ENCODE measurements at places on chromosomes 4 and X.

- no peak for DNase-seq
Measured at GRCh38 chr4:94332983-94333590, 9.5 kb downstream of the HPGDS start.

DNA sequence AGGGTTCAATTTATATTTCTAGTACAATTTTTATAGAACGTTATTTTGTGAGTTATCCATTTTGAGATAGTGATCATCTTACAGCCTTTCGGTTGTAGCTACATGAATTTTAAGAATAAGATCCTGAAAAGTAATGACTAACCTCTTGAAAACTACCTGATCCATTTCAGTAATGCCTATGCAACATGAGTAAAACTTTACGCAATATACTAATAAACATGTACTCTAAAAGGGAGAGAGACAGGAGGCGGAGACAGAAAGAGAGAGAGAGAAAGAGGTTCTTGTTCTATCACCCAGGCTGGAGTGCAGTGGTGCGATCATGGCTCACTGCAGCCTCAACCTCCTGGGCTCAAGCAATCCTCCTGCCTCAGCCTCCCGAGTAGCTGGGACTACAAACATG is 816.1 kb downstream of the CCSER1 start:
- DNase-seq, result no peak

DNA sequence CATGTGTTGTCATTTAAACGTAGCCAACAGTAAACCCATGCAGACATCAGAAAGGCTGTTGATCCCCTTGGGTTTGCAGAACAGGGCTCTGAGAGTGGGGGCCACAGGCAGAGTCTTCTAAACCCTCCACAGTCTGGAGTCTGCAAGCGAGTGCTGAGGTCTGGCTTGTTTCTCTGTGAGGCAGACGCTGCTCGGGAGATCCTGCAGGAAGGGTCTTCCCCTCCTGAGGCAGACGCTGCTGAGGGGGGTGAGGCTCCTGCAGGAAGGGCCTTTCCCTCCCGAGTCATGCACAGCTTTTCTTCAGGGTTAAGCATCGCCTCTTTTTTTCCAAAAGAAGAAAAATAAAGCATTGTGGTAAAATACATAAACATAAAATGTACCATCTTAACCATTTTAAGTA is 17.1 kb upstream of the PDE6B start:
- no peak for DNase-seq

DNA sequence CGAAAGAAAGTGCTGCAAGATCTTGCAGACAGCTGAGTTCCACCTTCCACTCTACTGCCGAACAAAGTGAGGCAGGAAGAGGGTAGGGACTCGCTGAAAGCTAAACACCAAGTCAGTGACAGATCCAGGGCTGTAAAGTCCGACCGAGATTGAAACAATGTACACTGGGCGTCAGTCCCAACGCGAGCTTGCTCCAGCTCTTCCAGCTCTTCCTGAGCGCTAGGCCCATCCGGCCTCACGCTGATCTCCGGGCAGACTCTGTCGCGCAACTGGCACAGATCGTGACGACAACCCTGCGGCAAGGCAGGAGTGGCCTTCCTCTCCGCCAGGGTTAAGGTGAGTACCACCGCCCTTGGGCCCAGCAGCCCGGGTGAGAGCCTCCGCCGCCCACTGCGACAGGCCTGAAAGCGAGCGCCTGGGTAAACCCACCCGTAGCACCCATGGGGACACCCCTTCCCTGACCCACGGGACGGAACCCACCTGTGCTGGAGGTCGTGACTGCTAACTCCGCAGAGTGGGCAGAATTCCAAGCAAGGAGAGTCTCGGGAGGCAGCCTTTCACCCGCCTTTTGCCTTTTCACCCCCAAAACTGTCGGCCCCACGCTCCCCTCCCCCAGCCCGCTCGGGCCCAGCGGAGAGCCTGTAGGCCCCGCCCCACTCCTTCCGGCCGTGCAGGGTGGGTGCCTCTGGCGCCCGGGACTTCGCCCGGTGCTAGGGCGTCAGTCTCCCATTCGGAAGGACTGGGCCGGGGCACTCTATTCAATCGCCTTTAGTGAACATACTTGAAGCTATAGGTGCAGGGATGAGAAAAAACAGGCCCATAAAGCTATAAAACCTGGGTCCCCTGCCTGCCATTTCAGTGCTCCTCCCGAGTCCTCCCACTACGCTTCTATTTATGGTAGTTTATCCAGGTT is at the start of gene TMLHE:
Gene TMLHE, minus strand, starts transcription at position 641 of the 913 bp plus-strand sequence. CDS start 67,676 bp downstream, outside the sequence.
- DNase-seq, result peak; percentile 24

- DNase-seq, result no peak
Measured at GRCh38 chr4:53044651-53044960, 182.5 kb downstream of the RASL11B start.

GRCh38 chr4:138927072-138927471 is 88.5 kb upstream of the NOCT start:
- no peak for DNase-seq

DNA sequence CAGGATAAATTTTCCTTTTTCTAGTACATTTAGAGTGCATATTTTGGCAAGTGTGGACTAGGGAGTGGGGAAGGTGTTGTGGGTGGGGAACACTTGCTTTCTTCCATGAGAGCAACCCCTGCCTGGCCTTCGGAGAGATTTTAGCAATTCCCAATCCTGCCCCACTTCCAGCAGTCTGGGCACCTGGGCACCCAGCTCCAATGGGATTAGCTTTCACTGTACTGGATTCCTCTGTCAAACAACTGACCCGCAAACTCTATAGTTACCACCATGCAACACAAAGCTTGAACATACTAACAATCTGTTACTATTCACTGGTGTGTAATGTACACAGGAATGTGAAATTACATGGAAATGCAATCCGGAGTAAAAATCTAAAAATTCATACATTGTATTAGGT is 50.3 kb downstream of the SH3RF1 start:
- no peak for DNase-seq
